ENCODE measurements at places on chromosomes 7 and 10.

- DNase-seq = peak; percentile 51
These were observed 40.3 kb downstream of the PITRM1 start for GRCh38 chr10:3132036-3133025.

DNA sequence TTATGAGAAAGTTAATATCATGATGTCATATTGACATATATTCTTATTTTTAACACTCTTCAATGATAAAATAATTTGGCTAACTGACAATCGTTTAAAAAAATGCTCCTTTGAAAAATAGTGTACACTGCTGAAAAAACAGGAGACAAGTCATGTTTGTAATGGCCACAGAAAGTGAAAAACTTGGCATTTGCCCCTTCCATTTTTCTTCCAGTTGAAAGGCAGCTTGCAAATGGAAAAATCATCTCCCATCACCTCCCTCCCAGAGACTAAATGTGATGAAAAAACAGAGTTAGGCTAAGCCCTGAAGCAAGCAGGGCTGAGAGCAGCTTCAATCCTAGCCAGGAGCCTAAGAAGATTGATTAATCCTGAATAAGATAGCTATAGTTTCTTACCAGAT is 160.4 kb downstream of the SKAP2 start:
- no peak for DNase-seq

GRCh38 chr7:35437619-35438275 is 183.8 kb upstream of the TBX20 start:
- no peak for DNase-seq

DNA sequence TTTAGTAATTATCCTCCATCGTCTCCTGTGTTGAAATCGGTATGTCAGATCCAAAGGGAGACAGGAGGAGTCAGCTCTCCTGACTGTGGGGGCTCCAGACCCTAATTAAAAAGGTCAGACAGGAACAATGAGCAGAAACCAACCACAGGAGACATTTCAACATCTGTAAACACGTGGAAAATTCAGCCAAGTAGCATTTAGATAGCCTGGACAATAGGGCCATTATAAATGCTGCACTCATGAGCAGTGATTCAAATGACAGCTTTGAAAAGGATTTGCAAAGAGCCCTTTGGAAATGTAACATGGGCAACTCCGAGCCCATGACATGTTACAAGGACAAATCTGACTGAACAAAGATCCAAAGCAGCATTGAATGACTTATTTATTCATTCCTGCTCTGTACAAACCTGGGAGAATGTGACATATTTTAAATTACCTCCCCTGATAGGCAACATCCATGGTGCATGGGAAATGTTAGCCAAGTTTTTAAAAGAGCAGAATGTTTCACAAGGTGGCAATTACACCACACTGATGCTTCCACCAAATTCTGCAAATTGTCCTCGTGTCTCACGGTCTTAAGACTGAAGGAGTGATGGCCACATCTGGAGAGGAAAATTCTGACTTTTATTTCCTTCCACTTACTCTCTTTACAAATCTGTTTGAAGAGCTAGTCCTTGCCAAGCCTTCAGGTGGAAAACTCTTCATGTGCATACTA is 113.3 kb upstream of the KMT2E start:
- DNase-seq = no peak

DNA sequence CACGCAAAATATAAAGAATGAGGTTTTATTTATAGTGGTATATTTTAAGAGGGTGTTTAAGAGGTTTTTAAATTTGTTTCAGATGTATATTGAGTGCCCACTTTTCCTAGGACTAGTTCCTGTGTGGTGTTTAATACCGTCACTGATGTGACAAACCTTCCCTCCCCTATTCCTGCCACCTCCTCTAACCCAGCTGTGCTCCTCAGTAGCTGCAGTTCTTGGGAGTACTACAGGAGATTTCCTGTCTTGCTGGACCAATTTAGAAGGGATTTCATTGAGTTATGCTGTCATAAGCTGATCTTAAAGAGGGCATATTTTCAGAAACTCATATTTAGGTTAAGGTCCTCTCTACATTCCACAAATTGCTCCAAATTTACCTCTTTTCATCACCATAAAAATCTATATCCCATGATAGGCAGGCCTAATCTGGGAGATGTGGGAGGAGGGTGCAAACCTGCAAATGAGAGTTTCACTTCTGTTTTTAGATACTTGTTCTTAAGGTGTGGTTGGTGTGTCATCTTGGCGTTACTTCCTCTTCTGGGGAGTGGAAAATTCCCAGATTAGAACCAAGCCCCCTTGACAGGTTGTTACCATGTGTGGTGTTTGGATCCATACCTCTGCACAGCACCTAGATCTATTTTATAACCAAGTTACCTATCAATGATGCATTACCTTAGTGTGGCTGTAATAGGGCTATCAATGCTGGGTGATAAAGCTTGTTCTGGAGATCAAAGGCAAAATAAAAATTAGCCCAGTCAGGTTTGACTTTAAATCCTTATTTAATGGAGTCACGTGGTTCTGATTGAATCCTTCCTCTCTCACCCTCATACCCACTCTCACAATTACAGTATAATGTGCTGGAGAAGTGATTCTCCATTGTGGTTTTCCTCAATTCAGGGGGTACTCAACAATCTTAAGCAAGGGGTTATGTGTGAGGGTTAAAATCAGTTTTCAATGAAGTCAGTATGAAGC is 141.1 kb downstream of the CDK14 start:
- DNase-seq = no peak

DNA sequence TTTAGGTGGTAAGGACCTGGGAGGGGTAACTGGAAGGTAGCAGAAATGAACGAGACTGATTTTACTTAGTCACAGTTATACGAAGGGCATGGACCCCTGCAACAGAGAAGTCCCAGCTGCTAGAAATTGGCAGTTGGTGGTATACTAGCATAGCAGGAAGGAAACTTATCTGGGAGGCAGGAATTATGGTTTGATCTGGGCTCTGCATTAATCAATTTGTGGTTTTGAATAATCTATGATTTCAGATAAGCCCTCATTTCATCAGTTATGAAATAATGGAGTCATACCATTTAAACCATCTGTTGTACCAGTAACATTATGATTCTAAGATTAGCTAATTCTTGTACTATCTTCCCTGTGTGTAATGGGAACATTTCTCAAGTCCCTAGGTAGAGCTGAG is 54.0 kb upstream of the TMEM229A start:
- peak; percentile 83 for DNase-seq

DNA sequence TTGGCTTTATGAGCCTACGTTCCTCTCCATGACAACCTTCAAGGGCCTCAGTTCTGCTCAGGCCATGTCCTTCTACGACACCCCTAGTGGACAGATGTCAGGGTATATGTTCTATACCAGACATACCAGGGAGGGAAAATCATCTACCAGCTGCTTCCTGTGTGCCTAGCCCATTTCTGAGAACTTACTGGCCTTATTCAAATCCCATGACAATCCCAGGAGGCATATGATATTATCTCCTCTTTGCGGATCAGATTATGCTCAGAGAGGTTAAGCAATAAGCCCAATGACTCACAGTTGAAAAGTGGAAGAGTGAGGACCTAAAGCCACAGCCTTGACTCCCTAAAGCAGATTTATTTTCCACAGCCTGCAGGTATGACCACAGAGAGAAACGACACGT is 139.3 kb downstream of the GLI3 start:
- DNase-seq = peak; percentile 98

GRCh38 chr7:6172224-6172909 is 100.1 kb downstream of the CYTH3 start:
- DNase-seq = no peak

- no peak for DNase-seq
These were observed 92.6 kb downstream of the UNCX start for GRCh38 chr7:1325246-1325645.

- no peak for DNase-seq
These were observed 631 bp downstream of the OTUD1 start for GRCh38 chr10:23439452-23439960.

GRCh38 chr7:73822319-73823173 is 8.2 kb upstream of the CLDN4 start:
- DNase-seq = peak; percentile 89

GRCh38 chr10:70381471-70382421 is 679 bp downstream of the LRRC20 start:
- DNase-seq = no peak

GRCh38 chr10:89857431-89858042 is 156.1 kb downstream of the KIF20B start:
- DNase-seq = no peak

DNA sequence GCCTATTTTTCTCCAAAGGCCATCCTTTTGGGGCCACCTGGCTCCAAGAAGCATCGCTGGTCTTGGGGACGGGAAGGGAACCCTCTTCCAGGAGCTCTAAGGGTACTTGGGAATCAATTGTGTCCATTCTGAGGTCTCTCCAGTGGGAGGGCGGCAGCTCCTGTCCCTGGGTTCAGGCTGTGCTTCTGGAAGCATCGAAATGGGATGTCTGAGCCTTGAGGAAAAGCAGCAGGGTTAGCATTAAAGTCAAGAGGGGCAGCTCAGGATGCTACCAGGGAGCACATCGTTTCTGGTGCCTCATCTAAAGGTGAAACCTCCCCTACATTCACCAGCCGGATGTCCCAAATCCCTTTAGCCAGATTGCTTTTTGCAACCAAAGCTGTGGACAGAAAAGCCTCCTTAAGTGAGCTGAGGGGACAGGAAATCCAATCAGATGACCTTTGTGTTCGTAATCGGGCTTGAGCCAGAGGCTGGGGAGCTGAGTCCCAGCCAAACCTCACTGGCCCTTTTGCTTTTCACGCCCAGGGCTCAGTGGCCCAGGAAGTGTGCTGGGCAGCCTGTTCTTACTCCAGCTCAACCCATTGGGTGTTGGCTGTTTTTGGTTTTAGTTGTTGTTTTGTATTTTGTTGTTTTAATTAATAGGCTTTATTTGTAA is 88.8 kb upstream of the ANLN start:
- no peak for DNase-seq

Measured in amniotic epithelial cell (primary cell).